T-helper 9 cell (primary cell): ENCODE measurements at places on chromosomes 1 and 21.

DNA sequence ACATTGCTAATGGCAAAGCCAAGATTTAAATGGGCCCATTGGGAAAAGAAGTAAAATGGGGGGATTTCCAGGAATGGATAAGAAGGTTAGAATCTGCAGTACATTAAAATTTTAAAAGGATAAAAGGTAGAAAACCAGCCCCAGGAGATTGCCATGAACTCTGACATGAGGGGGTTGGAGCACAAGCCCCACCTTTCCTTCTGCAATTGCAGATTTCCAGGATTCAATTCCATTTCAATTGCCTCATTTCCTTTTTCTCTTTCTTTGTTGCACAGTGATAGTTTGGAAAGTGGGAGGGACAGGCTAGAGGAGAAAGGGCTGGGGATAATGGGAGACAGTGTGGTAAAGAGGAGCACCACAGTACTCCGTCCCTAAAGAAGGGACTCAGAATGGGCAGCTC is 238.5 kb upstream of the RAB4A start:
- DNase-seq = no peak

- no peak for DNase-seq
These were observed 15.2 kb downstream of the SLC66A1 start for GRCh38 chr1:19327301-19327700.

GRCh38 chr1:229440851-229441537 is 7.1 kb upstream of the ACTA1 start:
- no peak for DNase-seq

DNA sequence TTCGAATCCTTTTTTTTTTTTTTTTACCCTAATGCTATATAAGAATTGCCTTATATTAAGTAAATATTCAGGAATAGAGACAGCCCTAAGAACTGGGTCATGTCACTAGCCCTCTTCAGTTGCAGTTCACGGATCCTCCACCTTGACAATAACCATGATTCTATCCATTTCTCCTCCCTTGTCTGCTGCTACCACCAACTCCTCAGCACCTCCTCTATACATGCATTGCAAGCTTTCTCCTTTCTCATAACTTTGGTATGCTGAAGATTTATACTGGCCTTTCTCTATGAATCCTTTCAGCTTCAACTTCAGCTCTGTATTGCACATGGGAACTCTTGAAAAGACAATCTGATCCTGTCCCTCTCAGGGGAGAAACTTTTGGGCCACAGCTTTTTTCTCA is 14.3 kb upstream of the DR1 start:
- DNase-seq = no peak

- no peak for DNase-seq
These were observed 144.4 kb upstream of the USP24 start for GRCh38 chr1:55359611-55360010.

GRCh38 chr21:27077501-27077900 is 110.6 kb upstream of the ADAMTS5 start:
- no peak for DNase-seq

DNA sequence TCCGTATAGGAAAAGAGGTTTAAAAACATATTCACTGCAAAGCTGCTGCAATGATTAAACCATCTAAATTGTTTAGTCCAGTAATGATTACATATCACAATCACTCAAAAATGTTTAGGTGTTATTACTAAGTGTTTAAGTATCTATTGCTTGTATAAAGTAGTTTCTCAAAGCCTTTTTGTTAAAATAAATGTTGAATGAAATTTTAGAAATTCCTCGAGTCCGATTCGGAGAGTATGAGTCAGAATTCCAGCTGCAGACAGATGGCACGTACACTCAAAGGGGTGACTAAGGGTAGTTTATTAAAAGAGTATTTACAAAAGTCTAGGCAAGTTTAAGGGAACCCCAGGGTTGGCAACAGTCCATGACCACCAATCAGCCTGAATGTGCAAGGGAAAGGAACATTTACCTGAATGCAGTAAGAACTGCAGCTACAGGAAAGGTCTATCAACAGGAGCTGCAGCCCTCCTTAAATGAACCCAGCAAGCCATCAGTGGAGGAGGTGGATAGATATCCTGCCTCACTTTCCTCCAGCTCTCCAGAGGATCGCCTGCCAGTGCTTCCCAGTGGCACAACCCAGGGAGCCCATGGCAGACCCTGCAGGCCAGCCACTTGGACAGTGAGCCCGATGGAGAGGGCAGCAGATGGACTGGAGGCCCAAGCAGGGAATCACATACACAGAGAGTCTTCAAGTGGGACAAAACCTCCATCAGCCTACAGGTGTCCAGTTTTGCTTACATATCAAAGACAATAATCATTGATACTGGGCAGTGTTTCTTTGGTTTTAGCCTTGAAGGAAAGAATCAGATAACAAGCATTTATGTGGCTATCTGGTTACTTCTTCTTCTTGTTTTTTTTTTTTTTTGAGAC is 92.1 kb upstream of the SLC44A3 start:
- DNase-seq = no peak
